ENCODE measurements at places on chromosomes 3 and 15.

DNA sequence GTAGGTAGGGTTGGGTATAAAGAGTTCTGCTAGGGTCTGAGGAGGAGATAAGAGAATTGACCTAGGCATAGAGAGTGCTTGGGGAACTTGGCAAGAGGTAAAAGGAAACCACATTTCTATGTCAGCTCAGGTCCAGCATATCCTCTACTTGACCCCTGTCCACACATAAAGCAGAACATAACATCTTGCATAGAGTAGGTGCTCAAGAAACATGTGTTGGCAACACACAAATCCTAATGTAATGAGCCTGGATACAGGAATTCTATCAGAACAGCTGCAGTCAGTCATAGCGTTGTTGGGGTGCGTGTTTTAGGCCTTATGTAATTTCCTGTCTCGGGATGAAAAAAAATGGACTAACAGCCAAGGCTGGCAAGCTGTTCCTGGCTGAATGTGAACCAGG lies 35.0 kb upstream of the PLCL2 start:
- DNase-seq, result no peak

- no peak for DNase-seq
Measured at GRCh38 chr3:115671761-115672455, 48.6 kb downstream of the GAP43 start.

DNA sequence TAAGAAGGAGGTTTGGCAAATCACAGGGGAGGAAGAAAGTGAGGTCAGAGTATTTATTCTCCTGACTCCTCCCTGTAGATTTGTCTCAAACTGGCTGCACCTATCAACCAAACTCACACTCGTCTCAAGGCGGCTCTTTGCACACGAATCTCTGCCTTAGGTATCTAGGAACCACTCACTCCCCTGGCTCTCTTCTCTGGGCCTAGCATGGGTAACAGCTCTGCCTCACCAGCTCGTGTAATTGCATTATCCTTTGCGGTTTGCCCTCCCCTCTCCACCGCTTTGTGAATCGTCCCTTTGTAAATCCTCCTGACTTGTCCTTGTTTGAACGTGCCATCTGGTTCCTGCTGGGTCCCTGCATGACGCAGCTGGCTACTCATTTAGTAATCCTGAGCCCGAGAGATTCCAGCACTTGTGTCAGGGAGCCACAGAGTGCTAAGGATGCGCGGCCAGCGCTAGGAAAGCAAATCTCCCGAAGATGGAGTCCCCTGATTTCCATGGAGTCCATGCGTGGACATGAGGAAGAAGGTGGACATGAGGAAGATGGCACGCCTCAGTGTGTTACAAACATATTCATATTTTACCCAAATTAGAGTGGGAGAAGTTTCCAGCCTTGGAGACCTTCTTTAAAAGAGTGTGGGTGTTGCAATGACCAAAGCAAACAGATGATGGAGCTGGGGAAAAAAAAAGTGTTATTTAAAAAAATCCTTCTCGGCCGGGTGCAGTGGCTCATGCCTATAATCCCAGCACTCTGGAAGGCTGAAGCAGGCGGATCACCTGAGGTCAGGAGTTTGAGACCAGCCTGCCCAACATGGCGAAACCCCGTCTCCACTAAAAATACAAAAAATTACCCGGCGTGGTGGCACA lies 26.7 kb downstream of the NRROS start:
- no peak for DNase-seq

DNA sequence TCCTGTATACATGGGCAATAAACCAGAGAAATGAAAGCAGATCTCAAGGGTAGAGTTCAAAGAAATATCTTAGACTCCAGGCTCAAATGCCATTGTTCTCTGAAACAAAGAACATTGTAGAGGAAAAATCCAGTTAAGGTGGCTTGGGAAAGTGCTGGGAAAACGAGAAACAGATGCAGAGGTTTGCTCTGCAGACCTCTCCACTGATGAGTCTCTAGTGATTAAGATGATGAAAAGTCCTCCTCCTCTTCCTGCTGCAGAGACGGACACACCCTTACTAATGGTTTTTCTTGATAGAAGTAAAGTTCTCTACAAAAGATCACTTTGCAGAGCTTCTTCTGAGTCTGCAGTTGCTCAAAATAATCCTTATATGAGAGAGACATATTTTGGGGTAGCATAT lies 264.7 kb downstream of the GABRG3 start:
- no peak for DNase-seq

DNA sequence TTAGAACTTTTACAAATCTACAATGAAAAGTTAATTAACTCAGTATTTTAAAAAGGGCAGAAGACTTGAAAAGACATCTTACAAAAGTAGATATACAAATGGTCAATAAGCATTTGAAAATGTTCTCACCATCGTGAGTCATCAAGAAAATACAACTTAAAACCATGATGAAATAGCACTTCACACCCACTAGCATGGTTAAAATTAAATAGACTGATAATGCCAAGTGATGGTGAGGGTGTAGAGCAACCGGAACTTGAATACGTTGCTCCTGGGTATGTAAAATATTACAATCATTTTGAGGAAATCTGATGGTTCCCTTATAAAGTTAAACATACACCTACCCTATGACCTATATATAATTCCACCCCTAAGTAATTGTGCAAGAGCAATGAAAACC lies 319.8 kb upstream of the UMPS start:
- no peak for DNase-seq

DNA sequence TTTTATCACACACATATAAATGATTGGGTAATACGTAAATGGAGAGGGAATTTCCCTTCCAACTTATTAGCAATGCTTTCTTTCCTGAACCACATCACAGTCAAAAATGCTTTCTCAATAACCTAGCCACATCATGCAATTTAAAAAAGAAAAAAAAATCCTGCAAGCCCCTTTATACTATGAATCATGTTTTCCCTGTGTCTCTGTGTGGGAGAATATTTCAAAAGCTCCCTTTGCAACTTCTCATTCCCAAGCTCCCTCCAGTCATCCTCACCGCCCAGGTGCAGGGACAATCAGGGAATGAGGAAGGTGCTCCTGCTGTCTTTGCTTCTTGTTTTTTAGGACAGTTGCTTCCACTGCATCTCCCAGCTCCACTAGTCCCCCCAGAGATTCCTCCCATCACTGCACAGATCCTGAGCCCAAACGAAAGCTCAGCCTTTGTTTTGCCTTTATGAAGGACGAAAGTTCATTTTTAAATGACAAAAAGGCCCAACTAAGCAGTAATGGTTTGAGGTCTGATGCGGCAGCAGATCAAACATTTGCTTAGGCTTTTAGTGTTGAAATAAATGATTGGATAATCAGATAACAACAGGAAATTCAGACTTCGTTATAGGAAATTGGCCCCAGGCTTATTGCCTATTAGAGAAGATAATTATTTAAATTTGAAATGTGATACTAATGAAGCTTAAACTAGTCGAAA lies 47.8 kb upstream of the ADGRG7 start:
- no peak for DNase-seq

GRCh38 chr15:85479071-85479647 lies 98.8 kb downstream of the AKAP13 start:
- no peak for DNase-seq

- DNase-seq, result no peak
Measured at GRCh38 chr15:52566889-52567288, 1.9 kb downstream of the ARPP19 start.

DNA sequence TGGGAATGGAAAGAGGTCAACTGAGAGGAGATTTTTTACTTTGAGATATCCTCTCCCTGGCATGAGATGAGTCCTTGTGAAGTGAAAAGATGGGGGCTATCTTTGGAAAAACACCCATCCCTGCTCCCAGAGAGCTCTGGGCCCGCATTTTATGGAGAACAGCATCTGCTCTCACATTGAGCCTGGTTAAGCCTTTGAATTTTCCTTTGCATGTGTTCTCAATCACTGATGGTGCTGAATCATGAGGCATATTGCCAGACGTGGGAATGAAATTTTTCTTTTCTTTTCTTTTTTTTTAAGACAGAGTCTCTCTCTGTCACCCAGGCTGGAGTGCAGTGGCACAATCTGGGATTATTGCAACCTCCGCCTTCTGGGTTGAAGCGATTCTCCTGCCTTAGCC lies 24.4 kb downstream of the TMEM45A start:
- DNase-seq, result no peak

DNA sequence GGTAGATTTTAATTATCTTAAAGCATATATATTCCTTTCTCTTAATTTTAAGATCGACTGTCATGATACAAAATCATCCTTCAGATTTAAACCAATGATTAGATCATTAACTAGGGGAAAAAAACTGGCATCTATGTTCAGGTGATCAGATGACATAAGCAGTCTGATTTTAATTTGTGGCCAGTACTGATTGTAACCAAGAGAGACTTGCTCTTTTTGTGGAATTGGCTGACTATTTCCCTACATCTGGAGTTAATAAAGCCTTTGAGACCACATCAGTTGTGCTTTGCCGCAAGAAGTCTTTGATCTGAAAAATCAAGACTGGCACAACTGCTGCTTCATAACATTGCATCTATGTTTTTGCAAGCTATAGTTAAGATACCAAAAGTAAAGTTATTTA lies 148.4 kb upstream of the CGNL1 start:
- no peak for DNase-seq

- no peak for DNase-seq
Measured at GRCh38 chr15:64355348-64355943, 527 bp downstream of the CSNK1G1 start.

DNA sequence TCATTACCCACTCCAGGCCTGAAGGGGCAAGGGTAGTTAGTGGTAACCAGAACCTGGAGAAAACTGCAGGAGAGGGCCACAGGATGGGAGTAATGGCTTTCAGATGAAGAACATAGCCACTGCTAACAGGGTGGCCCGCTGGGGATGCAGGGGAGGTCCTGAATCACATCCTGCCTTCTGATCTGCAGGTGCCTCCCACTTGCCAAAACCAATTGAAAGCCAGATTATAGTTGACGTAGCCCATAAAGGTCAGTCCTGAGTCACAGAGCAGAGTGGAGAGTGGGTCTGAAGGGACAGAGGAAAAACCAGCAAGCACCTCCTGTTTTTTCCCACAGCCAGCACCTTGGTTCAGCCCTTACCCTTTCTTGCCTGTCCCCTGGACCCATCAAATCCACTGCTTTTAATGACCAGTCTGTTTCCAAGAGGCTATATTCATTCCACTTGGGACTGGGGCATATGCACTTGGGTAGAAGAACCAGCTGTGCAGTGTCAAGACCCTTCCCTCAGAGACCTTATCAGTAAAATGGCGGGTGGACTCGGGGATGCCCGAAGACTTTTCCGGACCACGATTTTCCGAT lies 646 bp upstream of the SLC35G2 start:
- DNase-seq, result no peak

- no peak for DNase-seq
Measured at GRCh38 chr3:84637272-84637671, 321.5 kb upstream of the CADM2 start.

GRCh38 chr3:143221446-143221845 lies 101.9 kb downstream of the CHST2 start:
- no peak for DNase-seq

- no peak for DNase-seq
Measured at GRCh38 chr15:85545185-85545584, 164.8 kb downstream of the AKAP13 start.

GRCh38 chr3:114086356-114086755 lies 29.8 kb downstream of the QTRT2 start:
- no peak for DNase-seq

DNA sequence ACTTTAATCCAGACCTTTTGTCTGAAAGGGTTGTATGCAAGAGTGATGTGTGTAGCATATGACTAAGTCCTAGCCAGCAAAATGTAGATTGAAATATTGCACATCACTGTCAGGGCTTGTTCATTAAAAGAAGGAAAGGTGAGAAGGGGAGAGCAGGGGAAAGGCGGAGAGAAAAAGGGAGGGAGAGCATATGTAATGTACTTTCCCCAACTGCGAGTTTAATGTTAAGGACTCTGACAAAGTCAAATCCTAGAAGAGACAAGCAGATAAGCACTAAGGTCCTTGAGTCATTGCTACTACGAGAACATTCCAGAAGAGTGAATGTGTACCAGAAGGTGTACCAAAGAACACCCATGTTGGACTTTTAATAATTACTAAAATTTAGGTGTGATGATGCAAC lies 1336.7 kb downstream of the NSUN3 start:
- no peak for DNase-seq

- DNase-seq, result no peak
Measured at GRCh38 chr3:154969366-154969765, 110.8 kb upstream of the MME start.

DNA sequence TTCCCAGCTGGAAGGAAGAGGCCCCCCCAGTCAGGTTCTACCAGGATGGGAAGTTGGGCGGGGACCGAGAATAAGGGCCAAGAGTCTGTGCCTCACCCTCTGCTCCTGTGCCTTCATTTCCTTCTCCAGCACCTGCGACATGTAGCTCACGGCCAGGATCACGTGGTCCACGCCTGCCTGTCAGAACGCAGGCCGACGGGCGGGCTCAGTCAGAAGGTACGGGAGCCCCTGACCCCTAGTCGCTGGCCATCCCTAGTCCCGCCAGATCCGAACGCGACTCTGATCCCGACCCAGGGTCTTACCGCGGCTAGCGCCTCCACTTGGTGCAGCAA lies 489 bp downstream of the GMPPB start:
- DNase-seq, result peak; percentile 47

- DNase-seq, result no peak
Measured at GRCh38 chr3:30135190-30135589, 471.2 kb upstream of the TGFBR2 start.

Data from T-helper 17 cell (primary cell).